ENCODE measurements at places on chromosomes 12 and 14. TPM values are rescaled to one million over a fixed set of nuclear protein-coding genes. Genes with fewer than 3 reads are reported as not detected.

SLC11A2 gene
- total RNA-seq = 23.7 TPM

GPR132 gene
- total RNA-seq = 0.13 TPM

RASAL1 gene
- not detected for total RNA-seq

CIDEB gene
- total RNA-seq = 14.5 TPM

TEX22 gene
- not detected for total RNA-seq

KRT1 gene
- total RNA-seq = not detected

CCDC177 gene
- total RNA-seq = not detected
